NCI-H526 (cell line): ENCODE measurements at places on chromosomes 4 and X.

GRCh38 chr4:137370206-137370633 lies 162.1 kb downstream of the PCDH18 start:
- no peak for DNase-seq

DNA sequence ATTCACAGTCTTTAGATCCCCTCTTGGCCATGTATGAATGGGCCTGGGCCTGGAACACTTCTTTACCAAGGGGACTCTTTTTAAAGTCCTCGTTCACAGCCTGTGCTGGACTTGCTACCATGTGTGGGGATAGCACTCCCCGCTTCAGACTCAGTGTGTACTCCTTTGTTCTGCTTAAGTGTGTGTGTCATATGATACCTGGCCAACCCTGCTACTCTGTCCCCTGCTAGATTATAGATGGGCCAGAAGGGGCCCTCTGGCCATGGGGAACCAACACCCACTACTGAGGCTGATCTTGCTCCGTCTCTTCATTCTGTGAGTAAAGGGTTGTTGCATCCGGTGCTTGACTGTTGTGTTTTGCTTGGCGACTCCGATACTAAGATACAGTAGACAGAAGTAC lies 8.0 kb downstream of the CCDC110 start:
- DNase-seq, result no peak

DNA sequence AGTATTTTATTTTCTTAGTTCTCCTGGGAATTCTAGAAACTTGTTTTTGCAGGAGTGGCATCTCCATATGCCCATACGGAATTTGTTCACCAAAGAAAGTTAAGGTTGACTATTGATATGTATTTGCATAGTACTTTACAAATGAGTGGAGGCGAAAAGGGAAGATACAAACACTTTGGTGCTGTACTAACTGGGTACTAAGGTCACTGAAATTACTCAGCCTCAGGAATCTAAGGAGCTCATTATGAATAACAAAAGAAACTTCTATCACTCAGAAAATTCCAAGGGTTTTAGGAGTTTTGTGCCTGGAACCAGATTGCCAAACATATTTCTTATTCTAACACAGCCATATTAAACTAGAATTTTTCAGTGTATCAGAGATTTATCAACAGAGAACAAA lies 27.4 kb upstream of the TMPRSS11B start:
- no peak for DNase-seq

DNA sequence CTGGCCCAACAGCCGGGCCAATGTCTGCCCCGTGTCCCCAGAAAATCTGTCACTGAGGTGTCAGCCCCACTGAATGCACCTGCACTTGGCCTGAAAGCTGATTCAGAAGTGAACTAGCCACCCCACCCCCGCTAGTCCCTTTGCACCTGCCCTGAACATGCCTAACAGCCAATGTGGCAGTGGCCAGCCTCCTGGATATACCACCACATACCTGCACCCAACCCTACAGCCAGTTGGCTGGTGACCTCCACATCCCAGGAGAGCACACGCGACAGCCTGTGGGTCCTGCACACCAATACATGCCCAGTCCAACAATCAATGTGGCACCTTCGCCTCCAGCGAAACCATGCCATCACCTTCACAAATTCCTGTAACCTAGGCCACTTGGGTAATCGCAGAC lies 116.7 kb downstream of the GALNTL6 start:
- DNase-seq, result no peak

DNA sequence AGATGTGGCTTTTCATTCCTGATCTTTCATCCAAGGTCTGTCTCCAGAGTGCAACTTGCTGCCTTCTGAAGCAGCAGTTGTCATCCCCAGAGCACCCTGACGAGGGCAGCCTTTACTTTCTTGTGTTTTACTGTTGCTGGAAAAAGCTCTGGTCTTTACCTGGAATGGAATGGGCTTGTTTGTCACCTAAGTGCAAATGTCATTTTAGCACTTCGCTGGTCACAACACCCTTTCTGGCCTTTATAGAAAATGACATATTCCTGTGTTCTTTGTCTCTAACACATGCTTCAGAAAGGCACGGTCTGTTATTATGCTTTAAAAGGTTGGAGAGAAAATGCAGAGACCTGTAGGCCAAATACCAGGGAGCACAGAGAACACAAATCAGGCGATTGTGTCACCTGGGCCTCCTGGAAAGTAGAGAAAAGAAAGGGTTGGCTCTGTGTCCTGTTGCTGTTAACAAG lies 332.7 kb upstream of the IGFBP7 start:
- DNase-seq, result peak; percentile 39

DNA sequence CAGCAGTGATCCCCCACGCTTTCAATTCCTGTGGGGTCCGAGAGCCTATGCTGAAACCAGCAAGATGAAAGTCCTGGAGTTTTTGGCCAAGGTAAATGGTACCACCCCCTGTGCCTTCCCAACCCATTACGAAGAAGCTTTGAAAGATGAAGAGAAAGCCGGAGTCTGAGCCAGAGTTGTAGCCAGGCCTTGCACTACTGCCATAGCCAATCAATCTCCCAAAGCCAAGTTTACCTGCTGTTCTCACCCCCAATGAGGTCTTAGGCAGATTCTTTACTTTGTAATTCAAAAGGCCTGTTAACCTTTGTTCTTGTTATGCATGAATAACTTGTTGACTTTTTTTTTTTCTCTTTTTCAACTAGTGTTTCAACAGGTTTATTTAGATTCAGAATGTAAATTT lies 4.0 kb downstream of the MAGEB2 start:
- DNase-seq, result no peak

DNA sequence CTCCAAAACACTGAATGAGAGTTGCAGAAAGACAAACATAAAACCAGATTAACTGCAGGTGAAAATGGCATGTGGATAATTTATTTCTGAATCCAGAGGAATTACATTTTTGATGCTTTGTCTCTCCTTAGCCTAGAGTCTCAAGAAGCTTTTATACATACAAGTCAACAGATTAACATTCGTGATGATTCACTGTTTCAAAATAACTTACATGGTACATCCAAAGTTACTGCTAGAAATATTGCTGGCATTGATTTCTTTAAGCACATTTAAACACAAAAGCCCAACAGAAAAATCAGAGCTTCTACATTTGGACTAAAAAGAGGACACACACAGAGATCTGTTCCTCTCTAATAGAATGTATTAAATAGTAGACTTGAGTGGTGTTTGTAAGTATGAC lies 105.6 kb downstream of the AMELX start:
- no peak for DNase-seq

DNA sequence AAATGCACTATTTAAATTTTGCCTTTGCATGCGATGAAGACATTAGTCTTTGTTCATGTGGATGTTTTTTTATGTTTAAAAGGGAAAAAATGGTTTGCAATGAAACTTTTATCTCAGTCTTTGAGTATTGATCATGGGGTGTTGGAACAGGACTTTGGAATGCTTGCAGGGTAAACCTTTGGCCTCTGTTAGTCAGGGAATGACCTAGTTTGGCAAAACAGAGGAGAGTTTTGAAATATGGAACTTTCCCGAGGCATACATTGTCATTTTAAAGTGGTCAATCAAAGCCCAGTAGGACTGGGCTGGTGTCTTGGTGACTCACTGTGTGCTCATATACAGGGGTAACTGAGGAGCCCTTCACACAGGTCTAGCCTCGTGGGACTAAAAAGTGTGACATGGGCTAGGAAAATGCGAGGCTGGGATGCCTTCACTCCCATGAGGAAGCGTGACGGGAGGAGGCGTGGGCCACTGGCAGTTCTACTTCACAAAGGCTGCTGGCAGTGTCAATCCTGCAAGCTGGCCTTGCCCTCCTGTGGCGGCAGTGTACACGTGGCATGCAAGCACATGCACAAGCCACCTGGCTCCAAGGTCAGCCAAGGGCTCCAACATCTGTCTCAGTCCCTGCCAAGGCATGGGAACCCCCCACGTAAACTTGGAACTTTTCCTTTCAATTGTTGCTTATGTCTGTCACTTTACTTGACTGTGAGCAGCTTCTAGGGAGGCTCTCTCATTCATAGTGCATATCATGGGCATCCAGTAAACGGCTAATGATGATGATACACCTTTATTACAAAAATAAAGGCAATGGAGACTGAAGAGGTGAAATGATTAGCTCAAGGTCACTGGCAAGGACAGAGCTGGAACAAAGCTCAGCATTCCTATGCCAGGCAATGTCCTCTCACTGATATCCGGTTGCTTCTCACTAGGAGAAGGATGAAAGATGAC lies 5.2 kb upstream of the F11 start:
- DNase-seq, result no peak

DNA sequence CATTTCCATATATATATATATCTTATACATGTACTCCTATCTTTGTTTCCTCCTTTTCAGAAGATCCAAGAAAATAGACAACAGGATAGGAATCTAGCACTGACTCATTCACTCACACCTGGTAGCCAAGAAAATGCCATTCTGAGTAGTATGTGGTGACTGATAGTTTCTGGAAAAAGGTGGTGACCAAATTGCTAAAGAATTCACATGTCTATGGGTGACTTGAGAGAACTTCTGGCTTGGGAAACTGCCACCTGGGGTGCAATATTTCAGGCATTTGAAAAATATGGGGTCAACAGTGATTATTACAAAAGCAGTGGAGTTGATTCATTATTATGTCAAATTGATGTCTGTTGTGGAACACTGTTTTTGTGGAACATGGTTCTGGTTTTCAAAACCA lies 605.1 kb downstream of the PCDH18 start:
- DNase-seq, result no peak

DNA sequence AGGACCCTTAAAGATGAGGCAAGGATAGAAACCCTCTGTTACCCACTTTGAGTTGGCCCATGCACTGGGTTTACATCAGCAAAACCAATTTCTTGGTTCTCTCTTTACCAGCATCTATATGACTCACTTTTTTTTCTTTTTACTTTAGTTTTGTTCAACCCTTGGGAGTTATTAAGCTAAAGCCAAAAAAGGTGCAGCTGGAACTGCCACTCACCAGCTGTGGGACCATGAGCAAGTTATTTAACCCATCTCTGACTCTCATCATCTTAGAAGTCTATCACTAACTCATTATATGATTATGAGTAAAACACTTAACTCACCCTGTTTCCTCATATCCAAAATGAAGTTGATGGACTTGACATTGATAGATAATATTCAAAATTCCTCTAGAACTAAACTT lies 53.4 kb downstream of the GABRB1 start:
- no peak for DNase-seq

DNA sequence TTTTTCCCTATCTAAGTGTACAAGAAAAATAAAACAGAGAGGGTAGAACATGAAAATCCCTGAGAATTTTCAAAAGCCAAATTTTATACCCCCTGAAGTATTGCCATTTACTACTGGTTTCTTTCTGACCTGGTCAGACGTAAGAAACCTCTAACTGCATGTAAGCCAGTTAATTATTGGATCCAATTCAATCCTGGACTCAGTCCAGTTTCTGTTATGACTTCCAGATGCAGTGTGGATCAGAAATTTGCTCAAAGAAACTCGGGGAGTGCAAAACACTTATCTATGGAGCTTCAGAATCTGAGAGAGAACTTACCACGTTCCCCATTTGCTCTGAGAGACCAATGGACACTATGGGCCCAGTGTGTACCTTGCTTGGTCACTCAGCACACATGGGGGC lies 383.5 kb downstream of the KLHL4 start:
- no peak for DNase-seq

DNA sequence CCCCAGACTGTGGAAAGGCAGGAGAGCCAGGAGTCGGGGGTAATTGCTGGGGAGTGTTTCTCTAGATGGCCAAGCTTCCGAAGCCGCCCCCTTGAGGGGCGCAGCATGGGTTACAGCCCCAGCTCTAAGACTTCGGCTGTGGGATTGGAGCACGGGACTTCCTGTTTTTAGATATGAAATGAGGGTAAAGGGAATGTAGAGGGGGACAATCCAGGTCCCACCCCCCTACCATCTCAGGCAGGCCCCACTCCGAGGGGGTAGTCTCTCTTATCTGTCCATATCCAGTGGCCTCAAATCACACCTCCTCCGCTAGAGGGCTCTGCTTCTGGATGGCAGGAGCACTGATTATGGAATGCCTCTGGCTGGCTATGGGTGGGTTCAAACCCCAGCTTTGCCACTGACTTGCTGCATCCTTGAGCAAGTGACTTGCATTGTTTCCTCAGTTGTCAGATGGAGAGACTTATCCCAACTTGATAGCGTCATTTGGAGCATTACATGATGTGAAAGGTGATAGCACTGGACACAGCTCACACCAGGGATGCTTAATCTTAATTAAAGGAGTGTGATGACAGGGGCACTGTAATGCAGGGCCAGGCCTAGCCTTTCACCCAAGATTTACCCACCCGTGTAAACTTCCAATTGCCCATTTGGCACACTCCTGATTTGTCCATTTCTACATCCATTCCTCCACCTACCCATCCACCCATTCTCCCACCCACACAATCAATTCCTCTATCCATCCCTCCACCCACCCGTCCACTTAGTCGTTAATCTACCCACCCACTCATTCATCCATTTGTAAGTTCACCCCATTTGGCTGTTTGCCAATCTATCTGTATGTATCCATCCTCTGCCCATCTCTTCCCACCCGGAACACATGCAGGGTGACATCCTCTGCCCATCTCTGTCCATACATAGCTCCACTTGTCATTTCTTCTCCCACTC lies 848 bp upstream of the KCND1 start:
- DNase-seq, result peak; percentile 45

- DNase-seq, result peak; percentile 46
Observed at GRCh38 chr4:113645771-113646441, 115.6 kb downstream of the CAMK2D start.

- DNase-seq, result no peak
Observed at GRCh38 chrX:41407816-41408215, 39.3 kb upstream of the NYX start.

DNA sequence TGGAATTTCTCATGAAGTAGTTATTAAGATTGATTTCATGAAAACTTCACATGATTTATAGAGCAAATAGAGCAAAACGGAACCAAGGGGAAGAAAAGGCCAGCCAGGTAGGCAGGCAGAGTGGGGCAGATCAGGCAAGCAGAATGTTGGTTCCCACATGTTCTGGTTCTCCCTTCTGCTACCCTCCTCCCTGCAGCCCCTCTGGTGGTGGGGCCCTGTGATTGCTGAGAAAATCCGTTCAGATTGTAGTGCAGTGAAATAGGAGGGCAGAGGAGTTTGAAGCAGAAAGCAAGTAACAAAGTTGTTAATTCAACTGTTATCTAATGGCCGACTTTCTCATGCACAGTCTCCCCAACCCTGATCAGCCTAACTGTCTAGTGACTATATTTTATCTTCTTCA lies 185.3 kb downstream of the MID1IP1 start:
- no peak for DNase-seq

GRCh38 chr4:153713866-153714646 lies 30.0 kb downstream of the TLR2 start:
- DNase-seq, result no peak

GRCh38 chrX:20352935-20353336 lies 86.2 kb upstream of the RPS6KA3 start:
- no peak for DNase-seq

- no peak for DNase-seq
Observed at GRCh38 chr4:118716304-118716703, 31.1 kb downstream of the METTL14 start.

GRCh38 chr4:73822812-73823504 lies 13.5 kb upstream of the CXCL6 start:
- DNase-seq, result no peak

GRCh38 chrX:123049071-123049625 lies 134.9 kb upstream of the GRIA3 start:
- no peak for DNase-seq
